ENCODE measurements at places on chromosomes 2 and 18.
A peak's percentile ranks its signal among the peaks of the same experiment; 100 is the strongest.

DNA sequence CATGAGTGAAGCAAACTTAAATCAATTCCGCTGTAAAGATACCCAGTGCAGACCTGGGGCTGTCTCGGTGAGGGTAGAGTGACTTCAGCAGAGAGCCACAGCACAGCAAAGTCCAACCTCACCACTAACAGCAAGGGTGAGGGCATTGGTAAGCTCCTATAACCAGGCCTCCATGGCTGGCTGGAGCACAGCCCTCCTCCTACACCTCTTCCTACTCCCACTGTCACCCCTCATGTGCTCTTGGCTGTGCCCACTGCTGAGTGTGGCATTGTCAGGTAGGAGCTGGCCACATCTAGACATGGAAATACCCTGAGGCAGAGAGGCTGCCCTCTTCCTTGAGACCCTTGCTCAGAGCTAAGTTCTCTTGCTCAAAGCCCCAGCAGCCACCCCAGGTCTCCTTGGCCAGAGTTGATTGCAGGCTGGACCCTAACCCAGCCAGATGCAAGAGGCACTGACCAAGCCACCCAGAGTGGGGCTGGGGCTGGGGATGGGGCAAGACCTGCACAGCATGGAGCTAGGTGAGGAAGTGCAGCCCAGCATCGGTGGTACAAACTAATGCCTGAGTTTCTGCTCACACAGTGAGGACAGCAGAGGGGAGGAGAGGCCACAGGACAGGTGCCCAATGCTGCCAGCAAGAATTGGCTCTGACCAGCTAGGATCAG, 77.6 kb upstream of the RAB6C start:
- DNase-seq, result no peak

DNA sequence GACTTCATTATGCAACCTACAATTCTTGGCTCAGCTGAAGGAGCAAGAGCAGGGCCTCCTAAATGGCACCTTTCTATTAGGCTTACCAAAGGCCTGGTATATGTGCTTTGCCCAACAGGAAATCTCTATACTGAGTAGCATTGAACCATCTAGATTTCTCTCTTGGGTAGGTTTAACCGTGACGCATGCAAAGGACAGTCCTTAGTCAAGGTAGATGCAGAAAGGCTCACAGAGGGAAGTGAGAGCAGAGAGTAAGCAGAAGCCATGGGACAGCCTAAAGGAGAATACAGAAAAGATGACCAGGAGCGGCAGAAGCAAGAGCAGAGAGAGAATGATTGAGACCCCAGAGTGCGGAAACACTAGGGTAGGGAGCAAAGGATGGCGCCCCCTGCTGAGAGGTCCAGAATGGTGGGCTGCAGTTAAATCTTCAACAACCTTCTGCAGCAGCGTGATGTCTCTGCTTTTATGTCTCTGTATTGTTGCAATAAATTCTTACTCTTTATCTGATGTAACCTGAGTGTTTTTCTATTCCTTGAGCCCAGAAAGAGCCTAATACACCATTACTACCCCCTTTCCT, 4.7 kb upstream of the OSBPL1A start:
- DNase-seq, result no peak

DNA sequence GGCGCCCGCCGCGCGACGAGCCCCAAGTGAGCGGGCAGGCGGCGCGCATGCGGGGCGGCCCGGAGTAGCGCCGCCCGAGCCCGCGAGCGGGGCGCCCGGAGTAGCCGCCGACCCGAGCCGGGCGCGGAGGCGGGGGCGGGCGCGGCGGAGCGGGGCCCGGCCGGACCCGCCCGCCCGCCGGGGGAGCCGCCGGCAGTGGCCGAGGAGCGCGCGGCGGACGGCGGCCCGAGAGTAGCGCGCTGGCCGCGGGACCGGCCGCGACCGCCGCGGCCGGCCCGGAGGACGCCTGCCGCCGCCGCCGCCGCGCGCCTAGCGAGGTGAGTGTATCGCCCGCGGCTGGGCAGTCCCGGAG, at the start of gene GALNT1:
TSS of gene GALNT1 (plus strand) at position 195 of the 352 bp plus-strand sequence. CDS start 72,923 bp downstream, outside the sequence.
- no peak for DNase-seq

DNA sequence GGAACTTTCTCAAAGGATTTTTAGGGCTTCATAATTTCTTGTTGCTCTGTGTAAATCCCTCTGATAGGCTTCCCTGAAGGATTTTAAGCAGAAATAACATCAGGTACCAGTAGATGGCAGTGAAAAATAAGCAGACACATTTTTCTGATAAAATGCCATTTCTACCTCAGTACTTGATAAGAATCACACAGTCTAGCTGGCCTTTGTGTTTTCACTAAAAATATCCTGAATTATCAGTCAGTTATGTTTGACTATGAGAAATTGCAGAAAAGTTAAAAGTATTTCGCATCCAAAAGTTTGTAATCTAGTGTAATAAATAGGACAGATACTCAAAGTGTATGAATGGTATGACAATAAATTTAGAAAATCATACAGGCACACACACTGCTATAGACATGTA, 68.7 kb downstream of the DNAJC10 start:
- peak; percentile 6 for DNase-seq

DNA sequence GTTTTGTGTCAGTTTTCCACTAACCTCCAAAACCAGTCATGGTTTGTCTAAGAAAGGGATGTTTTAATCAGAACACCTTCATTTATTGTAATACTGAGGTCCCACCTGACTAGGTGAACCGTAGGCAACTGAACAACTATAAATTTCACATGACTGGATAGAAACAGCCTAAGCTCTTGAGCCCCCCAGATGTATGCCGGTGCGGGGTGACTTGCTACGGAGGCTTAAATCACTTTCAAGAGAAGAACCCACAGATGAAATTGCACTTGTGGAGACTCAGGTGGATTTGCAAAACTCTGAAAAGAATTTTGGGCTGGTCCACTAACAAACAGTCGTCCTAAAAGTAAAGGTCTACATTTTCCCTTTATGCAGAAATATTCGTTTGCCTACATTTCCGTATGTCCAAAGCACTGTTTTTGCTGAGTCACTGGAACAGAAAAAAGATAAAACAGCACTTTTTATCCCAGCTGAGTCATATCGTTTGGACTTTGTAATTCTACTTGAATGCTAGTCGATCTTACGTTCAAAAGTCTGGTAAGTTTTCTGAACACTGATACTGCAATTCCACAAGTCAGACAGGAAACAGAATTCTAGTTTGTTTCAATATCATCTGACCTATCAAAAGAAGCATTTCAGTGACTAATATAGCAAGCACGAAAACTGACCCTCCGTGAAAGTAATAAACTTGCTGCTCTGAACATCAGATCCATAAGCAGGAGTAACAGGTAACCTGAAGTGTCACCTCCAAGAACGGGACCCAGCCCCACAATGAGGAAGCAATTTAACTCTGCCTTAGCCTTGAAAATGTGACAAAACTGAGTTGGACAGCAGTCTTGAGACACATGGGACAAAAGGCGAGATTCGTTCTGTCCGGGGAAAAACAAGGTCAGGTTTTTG, 18.1 kb downstream of the ZNF516 start:
- no peak for DNase-seq

GRCh38 chr18:5582849-5583681, 39.3 kb upstream of the EPB41L3 start:
- no peak for DNase-seq

- no peak for DNase-seq
Measured at GRCh38 chr2:79612999-79613398, 100.1 kb downstream of the CTNNA2 start.

DNA sequence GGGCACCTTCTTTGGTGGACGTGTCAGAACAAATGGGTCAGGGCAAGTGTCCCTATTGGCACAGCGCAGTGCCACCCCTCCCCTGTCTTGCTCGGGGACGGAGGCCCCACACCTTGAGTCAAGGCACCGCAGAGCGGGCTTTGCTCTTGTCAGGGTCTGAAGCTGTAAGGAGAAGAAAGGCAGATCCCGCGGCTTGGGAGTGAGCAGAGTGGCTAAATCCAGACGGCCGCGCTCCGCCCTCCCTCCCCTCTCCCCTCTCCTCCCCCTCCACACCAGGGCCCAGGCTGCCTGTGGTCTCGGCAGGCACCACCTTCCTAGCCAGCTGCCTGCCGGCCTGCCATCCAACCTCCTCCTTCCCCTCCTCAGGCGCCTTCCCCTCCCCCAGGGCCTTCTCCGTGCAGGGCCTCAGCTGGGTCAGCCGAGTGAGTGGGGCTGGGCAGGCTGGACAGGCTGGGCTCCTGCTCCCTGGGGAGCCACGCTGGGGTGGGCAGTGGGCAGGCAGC, 25.8 kb downstream of the SPEG start:
- peak; percentile 54 for DNase-seq

GRCh38 chr2:235270956-235271355, 222.9 kb upstream of the AGAP1 start:
- DNase-seq, result no peak

GRCh38 chr18:10231220-10231619, 223.2 kb upstream of the APCDD1 start:
- DNase-seq, result no peak
